ENCODE measurements at places on chromosomes 5 and 9. TPM values are rescaled to one million over a fixed set of nuclear protein-coding genes. Genes with fewer than 3 reads are reported as not detected.

The NUTM2F gene
- not detected for total RNA-seq

The GGTA1 gene
- not detected for total RNA-seq

The PHF24 gene
- 2.9 TPM for total RNA-seq

The NXNL2 gene
- 0.56 TPM for total RNA-seq

The FBXO4 gene
- total RNA-seq, result 7.1 TPM

The PCDHGA11 gene
- 5.0 TPM for total RNA-seq

The C9orf153 gene
- 1.0 TPM for total RNA-seq

The KIF3A gene
- 4.8 TPM for total RNA-seq

The CNTRL gene
- 24.6 TPM for total RNA-seq

The PHPT1 gene
- total RNA-seq, result 235 TPM

The RPP25L gene
- total RNA-seq, result 71.6 TPM

The HMCN2 gene
- 0.18 TPM for total RNA-seq

GRCh38 chr5:160023908-160024630 lies 15.1 kb downstream of the TTC1 start:
- H3K36me3 ChIP-seq, result no peaks in the 10 kb centered on the region
- no peaks in the 10 kb centered on the region for H3K4me1 ChIP-seq
- H3K4me3 ChIP-seq, result no peak overlapping the region
- peak; percentile 1 for DNase-seq

- H3K36me3 ChIP-seq, result no peaks in the 10 kb centered on the region
- H3K4me1 ChIP-seq, result no peaks in the 10 kb centered on the region
- no peak overlapping the region for H3K4me3 ChIP-seq
- H3K27ac ChIP-seq, result no peak overlapping the region
- DNase-seq, result no peak
These were observed 244.9 kb upstream of the MVB12B start for GRCh38 chr9:126081746-126082145.

GRCh38 chr5:66520854-66521253 lies 75.3 kb upstream of the MAST4 start:
- no peaks in the 10 kb centered on the region for H3K27me3 ChIP-seq
- no peaks in the 10 kb centered on the region for H3K36me3 ChIP-seq
- no peak for DNase-seq
- H3K4me1 ChIP-seq, result peaks cover 5% of the 10 kb centered on the region

DNA sequence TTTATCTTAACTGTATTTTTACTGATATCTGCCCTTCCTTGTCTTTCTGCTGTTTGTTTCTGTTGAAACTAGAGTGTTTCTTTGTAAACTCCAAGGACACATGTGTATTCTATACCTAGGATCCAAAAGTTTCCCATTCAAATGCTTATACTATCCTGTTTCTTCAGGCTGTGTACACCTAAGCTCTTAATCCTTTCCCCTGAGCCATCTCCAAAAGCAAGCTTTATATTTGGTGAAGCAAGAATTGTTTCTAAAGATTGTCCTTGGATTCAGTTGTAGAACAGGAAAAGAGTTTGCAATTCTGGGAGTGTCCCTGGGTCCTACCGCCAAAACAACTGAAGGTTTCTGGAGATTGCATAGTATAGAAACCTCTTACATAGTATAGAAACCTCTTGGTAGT lies 65.9 kb downstream of the CWC27 start:
- no peak for DNase-seq
- H3K4me3 ChIP-seq, result no peak overlapping the region
- H3K36me3 ChIP-seq, result no peaks in the 10 kb centered on the region
- no peak overlapping the region for H3K27ac ChIP-seq
- H3K27me3 ChIP-seq, result no peaks in the 10 kb centered on the region

DNA sequence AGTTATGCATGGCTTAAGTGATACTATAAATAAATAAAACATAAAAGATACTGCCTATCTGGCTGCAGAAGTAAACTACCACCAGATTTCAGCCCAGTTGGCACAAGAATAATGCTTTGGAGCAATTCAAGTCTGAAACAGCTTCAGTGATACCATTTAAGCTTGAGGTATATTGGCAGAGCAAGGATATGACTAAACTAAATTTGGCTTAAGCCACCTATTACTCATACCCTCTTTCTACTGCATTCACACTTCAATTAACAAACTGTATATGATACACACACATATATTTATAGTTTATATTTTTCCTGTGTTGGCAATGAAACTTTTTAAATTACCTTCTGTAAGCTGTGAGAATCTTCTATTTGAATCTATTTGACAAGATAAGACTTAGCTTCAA lies 431.9 kb downstream of the ANXA1 start:
- H3K4me1 ChIP-seq, result no peaks in the 10 kb centered on the region
- H3K27me3 ChIP-seq, result no peaks in the 10 kb centered on the region
- DNase-seq, result no peak
- H3K36me3 ChIP-seq, result no peaks in the 10 kb centered on the region

DNA sequence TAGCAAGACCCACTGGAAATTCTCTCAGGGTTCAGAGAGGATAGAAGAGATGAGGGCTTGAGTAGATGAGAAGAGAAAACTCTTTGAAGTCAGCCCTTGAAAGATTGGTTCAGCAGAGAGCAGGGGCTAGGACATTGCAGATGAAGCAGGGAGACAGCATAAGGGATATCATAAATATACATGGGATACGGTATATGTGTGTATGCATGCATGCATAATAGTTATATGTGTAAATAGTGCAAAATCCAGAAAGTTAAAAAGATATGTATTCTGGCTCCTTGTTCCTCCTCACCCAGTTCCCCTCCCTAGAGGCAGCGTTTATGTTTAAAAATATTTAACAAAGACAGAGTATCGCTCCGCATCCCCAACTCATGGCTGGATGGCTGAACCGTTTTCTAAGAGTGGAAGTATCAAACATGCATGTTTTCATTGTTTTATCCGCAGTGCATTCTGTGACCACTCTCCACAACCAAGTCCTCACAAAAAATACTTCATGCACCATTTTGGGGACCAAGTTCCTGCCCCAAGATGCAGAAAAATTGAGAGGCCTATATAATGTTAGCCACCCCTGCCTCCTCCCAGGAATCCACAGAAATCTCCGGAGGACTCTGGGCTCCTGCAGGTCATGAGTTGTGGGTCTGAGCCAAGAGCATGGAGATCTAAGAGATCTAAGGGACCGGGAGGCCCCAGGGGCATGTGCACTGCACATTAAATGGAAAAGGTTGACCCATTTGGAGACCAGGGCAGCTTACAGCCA lies 119.5 kb downstream of the MTX3 start:
- H3K27ac ChIP-seq, result no peak overlapping the region
- no peaks in the 10 kb centered on the region for H3K4me1 ChIP-seq
- no peak for DNase-seq
- H3K36me3 ChIP-seq, result no peaks in the 10 kb centered on the region

DNA sequence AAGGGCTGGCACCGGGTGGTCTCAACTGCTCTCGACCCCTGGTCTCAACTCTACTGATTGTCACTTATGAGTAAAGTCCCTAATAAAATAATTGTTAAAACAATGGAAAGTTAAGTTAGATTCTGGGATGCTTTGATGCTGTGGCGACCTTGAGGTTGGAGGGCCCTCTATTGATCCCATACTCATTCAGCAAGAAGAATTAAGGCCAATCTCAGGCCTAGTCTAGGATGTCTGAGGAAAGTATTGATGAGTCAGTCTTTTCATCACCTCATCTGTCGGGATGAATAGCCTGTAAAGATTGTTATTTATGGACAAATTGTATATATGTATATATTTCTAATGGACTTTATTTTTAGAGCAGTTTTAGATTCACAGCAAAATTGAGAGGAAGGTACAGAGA lies 50.8 kb downstream of the WDR36 start:
- H3K4me1 ChIP-seq, result no peaks in the 10 kb centered on the region
- no peak for DNase-seq
- H3K27ac ChIP-seq, result no peak overlapping the region
- no peak overlapping the region for H3K4me3 ChIP-seq

GRCh38 chr5:26757941-26758340 lies 280.4 kb downstream of the CDH9 start:
- H3K36me3 ChIP-seq, result no peaks in the 10 kb centered on the region
- H3K27me3 ChIP-seq, result no peaks in the 10 kb centered on the region
- H3K27ac ChIP-seq, result no peak overlapping the region
- H3K4me1 ChIP-seq, result no peaks in the 10 kb centered on the region
- no peak for DNase-seq

DNA sequence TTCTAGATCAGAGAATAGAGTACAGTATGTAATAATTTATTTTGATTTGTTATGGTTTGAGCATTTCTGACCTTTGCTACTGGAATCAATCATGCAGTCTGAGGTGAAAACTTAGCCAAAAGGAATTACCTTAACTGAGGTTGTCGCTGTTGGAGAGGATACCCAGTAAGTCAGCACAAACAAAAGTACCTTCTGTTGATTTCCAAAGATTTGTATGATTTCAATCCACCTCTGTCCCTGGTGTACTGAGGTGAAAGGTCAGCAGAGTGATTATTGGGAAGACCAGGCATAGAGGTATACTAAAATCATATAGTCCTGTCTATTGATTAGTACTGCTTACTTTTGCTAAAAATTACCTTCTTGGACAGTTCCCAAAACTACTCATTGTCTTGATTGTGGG lies 32.8 kb downstream of the RUSC2 start:
- H3K27ac ChIP-seq, result peak overlapping the region; percentile 93
- H3K4me1 ChIP-seq, result peaks cover 46% of the 10 kb centered on the region
- no peaks in the 10 kb centered on the region for H3K27me3 ChIP-seq
- no peak for DNase-seq
- no peaks in the 10 kb centered on the region for H3K36me3 ChIP-seq

GRCh38 chr5:38872826-38873225 lies 27.0 kb downstream of the OSMR start:
- H3K36me3 ChIP-seq, result no peaks in the 10 kb centered on the region
- no peaks in the 10 kb centered on the region for H3K27me3 ChIP-seq
- DNase-seq, result no peak
- H3K4me3 ChIP-seq, result no peak overlapping the region
- H3K27ac ChIP-seq, result no peak overlapping the region

DNA sequence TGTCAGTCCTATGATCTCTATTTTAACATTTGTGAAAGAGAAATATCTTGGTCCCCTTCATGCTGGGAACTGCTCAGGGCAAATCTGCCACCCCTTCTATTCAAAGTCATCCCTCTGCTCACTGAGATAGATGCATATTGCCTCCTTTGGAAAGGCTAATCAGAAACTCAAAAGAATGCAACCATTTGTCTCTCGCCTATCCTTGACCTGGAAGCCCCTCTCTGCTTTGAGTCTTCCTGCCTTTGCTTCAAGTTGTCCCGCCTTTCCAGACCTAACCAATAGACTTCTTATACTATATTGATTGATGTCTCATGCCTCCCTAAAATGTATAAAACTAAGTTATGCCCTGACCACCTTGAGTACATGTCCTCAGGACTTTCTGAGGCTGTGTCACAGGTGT lies 97.0 kb downstream of the PSAT1 start:
- DNase-seq, result no peak
- H3K4me3 ChIP-seq, result no peak overlapping the region
- H3K36me3 ChIP-seq, result no peaks in the 10 kb centered on the region
- peaks cover 7% of the 10 kb centered on the region for H3K4me1 ChIP-seq

GRCh38 chr9:3880851-3881250 lies 355.1 kb upstream of the RFX3 start:
- no peaks in the 10 kb centered on the region for H3K36me3 ChIP-seq
- H3K27ac ChIP-seq, result no peak overlapping the region
- peaks cover 9% of the 10 kb centered on the region for H3K4me1 ChIP-seq
- H3K4me3 ChIP-seq, result no peak overlapping the region
- no peaks in the 10 kb centered on the region for H3K27me3 ChIP-seq

DNA sequence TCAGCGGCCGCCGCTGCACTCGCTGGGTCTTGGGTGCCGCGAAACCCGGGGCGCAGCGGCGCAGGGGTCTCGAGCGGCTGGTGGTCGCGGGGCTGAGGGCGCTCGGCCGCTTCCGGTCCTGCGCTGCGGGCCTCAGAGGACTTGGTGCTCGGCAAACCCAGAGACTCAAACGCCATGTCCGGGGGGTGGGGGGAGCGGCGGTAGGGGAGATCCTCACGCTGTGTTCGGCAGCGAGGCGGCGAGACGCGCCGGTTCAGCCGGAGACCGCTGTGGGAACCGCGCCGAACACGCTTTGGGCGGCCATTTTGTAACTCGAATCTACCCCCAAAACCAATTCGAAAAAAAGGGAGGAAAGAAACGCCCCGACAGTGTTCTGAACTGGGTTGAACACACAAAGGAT lies 317.5 kb upstream of the CDH18 start:
- no peak for DNase-seq
- H3K4me3 ChIP-seq, result no peak overlapping the region
- no peaks in the 10 kb centered on the region for H3K36me3 ChIP-seq
- H3K27ac ChIP-seq, result no peak overlapping the region
- H3K27me3 ChIP-seq, result no peaks in the 10 kb centered on the region
- no peaks in the 10 kb centered on the region for H3K4me1 ChIP-seq

DNA sequence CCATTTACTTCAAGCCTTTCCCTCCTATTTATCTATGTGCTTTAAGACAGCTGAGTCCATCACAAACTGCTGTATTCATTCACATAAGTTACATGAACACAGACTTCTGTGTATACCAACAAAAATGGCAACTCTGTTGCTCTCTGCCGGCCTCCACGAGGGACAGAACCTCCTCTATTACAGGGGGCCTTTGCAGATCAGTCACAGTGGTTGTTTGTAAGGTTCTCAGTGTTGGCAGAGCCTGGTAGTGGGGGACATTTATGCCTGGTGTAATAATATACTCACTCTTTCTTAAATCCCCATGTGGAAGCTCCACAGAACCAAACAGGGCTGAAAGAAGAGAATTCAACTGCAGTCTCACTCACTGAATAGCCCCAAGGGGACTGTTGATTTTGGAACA lies 76.5 kb downstream of the SLC1A1 start:
- no peak for DNase-seq
- H3K4me3 ChIP-seq, result no peak overlapping the region
- no peak overlapping the region for H3K27ac ChIP-seq
- no peaks in the 10 kb centered on the region for H3K27me3 ChIP-seq

GRCh38 chr5:6371079-6371810 lies 7.1 kb downstream of the MED10 start:
- DNase-seq, result no peak
- H3K4me1 ChIP-seq, result no peaks in the 10 kb centered on the region
- H3K27me3 ChIP-seq, result no peaks in the 10 kb centered on the region
- H3K4me3 ChIP-seq, result no peak overlapping the region
- H3K36me3 ChIP-seq, result peaks cover 42% of the 10 kb centered on the region

GRCh38 chr9:88218726-88219125 lies 80.5 kb upstream of the SPATA31C2 start:
- H3K36me3 ChIP-seq, result no peaks in the 10 kb centered on the region
- H3K27ac ChIP-seq, result no peak overlapping the region
- H3K4me1 ChIP-seq, result peaks cover 10% of the 10 kb centered on the region
- no peaks in the 10 kb centered on the region for H3K27me3 ChIP-seq
- DNase-seq, result peak; percentile 43

DNA sequence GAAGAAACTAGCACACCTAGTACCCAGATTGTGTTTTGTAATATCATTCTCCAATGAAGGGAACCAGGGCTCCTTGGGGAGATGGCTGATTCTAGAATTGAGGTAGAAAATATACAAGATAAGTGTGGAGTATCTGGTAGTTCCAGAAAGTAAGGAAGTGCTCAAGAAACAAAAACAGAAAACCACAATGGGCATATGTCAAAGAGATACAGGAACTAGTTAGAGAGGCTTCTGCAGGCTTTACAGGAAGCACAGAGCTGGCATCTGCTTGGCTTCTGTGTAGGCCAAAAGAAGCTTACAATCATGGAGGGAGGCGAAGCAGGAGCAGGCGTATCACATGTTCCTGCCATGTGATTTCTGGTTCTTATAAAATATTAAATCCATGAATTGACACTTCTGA lies 105.7 kb upstream of the TMEM161B start:
- H3K27me3 ChIP-seq, result no peaks in the 10 kb centered on the region
- H3K27ac ChIP-seq, result no peak overlapping the region
- H3K4me1 ChIP-seq, result no peaks in the 10 kb centered on the region
- no peak overlapping the region for H3K4me3 ChIP-seq
- DNase-seq, result no peak
